NCI-H748 treated with DMSO at 0.1 percent for 48 hours (cell line): ENCODE measurements at places on chromosomes 6 and 20.
A peak's percentile ranks its signal among the peaks of the same experiment; 100 is the strongest.

- no peak for DNase-seq
Observed at GRCh38 chr20:63102721-63103375, 96.1 kb upstream of the BHLHE23 start.

GRCh38 chr6:140052736-140053729 is 678.6 kb upstream of the CITED2 start:
- no peak for DNase-seq

DNA sequence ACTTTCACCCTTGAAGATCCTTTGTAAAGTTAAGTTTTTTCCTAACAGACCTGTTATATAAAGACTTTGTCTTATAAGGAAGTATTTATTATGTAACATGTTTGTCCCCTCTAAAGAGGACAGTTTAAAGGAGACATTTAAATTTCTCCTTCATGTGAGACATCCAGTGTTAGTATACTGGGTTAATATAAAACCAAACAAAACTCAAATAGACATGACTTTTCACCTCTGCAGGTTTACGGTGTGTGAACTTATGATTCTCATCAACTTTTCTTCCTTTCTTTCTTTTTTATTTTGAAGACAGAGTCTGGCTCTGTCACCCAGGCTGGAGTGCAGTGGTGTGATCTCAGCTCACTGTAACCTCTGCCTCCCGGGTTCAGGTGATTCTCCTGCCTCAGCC is 17.4 kb upstream of the MPC1 start:
- no peak for DNase-seq

- DNase-seq: no peak
Observed at GRCh38 chr6:18427296-18427695, 40.1 kb downstream of the RNF144B start.

DNA sequence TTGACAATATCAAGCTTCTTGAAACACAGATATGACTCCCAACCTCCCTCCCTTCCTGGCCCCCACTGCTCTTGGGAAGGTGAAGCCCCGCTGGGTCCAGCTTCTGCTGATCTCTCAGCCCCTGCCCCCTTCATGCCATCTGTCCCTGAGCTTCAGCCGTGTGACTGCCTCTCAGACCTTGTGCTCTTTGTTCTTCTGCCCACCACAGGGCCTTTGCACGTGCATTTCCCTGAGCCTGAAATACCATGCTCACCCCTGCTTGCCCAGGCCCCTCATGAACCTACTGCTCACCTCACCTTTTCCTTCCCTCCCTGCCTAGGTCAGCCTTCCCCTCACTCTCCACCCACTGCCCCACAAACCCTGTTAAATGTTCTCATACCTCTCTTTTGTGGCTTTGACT is 241.7 kb upstream of the PMEPA1 start:
- no peak for DNase-seq

- no peak for DNase-seq
Observed at GRCh38 chr6:13284646-13285045, 43.7 kb downstream of the TBC1D7 start.

GRCh38 chr6:15798533-15799255 is 135.9 kb upstream of the DTNBP1 start:
- DNase-seq: no peak

GRCh38 chr20:9137001-9137400 is 68.1 kb downstream of the PLCB4 start:
- no peak for DNase-seq

DNA sequence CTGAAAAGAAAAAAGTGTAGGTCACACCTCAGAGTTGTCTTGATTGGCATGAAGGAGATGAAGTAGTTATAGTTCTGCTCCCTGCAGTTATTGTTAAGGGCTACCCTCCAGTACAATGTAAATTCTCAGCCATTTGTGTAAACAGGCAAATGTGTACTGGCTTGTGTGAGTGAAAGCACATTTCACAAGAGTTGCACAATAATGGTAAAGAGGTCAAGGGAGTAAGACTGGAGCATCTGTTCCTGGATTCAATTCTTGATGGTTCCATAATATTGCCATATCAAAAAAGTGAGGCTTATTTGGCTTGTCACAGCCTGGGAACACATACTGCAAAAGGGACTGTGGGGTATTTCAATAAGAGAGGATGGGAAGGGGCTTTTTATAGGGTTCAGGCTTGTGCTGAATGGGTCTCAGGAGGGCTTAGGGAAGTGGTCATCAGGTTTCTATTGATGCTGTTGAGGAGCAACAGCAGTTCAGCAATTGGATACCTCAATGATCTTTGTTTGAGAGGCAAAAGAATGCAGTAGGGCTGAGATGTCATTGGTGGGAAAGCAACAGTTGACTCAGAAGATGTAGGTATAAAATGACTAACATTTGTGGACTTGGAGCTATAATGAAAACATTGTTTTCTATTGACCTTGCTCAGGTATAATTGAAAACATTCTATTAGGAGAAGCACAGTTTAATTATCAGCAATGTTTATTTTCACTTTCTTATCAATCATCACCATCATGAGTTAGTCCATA is 402.6 kb downstream of the BCKDHB start:
- DNase-seq: peak; percentile 6

- no peak for DNase-seq
Observed at GRCh38 chr6:145850671-145851070, 36.1 kb upstream of the FBXO30 start.

DNA sequence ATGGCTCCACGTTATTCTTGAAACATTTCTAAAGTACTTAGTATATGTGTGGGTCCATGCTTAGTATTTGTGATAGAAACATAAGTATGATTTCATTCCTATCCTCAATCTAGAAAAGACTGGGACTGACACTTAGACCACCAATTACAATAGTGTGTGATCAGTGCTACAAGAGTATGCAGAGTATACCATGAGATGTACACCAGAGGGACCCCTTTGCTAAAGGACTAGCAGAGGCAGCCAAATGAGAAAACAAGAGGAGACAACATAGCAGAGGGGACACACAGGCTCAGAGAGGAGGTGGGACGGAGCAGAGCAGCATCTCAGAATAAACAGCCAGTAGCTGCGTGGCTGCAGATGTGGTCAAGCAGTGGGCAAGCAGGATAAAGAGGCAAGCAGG is 21.0 kb downstream of the RMND1 start:
- DNase-seq: no peak
